CD4-positive, alpha-beta T cell treated with Interferon alpha-2 for 1 hour (primary cell): ENCODE measurements at places on chromosomes 1 and 21.

DNA sequence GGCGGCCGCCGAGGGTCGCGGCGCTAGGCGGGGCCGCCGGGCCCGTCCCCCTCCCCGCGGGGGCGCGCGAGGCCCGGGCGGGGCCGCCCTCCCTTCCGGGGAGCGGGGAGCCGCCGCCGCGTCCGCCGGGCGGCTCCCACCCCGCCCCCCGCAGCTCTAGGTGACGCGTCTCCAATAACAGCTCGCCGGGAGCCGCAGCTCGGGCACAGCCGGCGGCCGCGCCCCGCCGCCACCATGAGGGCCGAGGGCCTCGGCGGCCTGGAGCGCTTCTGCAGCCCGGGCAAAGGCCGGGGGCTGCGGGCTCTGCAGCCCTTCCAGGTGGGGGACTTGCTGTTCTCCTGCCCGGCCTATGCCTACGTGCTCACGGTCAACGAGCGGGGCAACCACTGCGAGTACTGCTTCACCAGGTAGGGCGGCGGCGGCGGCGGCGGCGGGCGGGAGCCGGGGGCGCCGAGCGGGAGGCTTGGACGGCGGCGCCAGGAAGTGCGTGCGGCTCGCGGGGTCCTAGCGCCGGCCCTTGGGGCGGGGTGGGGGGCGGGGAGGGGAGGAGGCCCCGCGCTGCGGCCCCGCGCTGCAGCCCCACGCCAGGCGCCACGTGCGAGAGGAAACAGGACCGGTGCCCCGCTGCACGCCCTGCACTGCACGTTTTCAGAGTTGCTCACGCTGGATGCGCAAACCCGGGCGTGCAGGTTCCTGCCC is at the start of gene SMYD2:
SMYD2 (plus strand) TSS at position 139 of the 699 bp plus-strand sequence; CDS start at position 235, 96 bp downstream.
- DNase-seq, result peak; percentile 51

DNA sequence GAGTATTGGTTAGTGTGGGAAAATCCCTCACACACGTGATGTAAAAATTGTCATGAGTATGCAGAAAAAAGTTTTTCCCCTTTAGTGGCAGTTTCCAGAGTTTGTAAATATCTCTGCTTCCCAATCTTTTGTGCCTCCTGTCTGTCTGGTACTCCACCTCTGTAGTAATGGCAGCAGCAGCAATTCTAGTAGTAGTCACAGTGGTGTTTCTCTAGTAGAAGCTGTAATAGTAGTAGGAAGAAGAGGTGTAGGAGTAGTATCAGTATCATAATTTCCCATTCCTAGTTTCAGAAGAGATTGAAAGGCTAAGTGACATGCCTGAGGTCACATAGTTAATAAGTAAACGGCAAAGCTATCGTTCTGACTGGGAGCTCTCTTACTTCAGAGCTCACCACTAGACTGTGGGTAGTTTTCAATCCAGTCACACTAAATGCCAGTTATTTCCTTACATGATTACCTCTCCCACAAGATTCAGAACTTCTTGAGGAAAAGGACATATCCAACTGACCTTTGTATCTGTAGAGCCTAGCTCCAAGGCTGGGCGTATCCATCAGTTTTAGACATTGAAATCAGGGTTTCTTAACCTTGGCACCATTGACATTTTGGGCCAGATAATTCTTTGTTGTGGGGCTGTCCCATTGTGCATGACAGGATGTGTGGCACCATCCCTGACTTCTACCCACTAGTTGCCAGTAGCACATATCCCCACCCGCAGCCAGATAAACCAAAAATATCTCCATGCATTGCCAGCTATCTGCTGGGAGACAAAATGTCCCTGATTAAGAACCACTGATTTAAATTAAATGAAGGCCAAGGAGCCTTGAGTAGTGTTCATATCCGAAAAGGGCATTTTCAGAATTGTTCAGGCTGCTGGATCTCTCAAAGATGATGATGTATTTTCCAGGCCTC is 135.9 kb downstream of the FGGY start:
- DNase-seq, result no peak

- no peak for DNase-seq
Measured at GRCh38 chr1:164709126-164709525, 150.1 kb downstream of the PBX1 start.

GRCh38 chr1:246597340-246597739 is 31.1 kb downstream of the CNST start:
- DNase-seq, result no peak

- DNase-seq, result no peak
Measured at GRCh38 chr1:43968348-43968948, 1.4 kb upstream of the DPH2 start.

DNA sequence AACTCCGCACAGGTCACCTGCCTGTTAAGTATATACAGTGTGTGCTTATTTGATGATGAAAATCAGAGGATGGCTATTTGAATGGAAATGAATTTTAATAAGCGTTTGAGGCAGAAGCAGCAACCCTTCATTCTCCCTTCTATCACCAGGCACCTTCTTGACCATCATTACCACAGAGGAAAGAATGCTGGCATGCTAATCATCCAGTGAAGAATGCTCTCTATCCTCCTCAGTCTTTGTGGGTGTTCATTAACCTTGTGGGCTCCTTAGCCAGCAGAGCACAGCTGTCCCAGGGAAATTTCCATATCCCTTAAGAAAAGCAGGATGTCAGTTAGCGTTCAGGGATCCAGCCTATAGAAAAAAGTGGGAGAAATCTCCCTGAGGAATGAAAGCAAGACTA is 428.0 kb upstream of the CAMK1G start:
- no peak for DNase-seq

- DNase-seq, result no peak
Measured at GRCh38 chr1:1628754-1629429, 3.1 kb upstream of the MMP23B start.

- DNase-seq, result no peak
Measured at GRCh38 chr1:73901738-73902137, 296.2 kb downstream of the LRRIQ3 start.

DNA sequence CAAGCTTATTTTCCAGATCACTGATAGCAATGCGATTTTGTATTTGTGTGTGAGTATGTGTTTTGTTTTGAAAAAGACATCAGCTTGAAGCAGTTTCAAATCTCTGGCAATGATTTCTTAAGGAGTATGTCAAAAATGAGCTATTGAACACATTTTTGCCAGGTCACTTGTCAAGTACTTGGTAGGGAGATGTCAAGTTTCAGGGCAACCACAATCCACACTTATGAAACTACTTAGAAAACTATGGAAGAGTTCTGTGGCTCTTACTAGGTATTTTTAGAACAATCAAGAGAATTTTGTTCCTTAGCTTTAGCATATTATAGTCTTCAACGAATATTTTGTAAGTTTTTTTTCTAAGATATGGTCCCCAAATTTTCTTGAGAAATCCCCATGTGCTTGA is 318.8 kb upstream of the ZRANB2 start:
- DNase-seq, result no peak

GRCh38 chr1:30868833-30869435 is 39.6 kb downstream of the SDC3 start:
- DNase-seq, result no peak

DNA sequence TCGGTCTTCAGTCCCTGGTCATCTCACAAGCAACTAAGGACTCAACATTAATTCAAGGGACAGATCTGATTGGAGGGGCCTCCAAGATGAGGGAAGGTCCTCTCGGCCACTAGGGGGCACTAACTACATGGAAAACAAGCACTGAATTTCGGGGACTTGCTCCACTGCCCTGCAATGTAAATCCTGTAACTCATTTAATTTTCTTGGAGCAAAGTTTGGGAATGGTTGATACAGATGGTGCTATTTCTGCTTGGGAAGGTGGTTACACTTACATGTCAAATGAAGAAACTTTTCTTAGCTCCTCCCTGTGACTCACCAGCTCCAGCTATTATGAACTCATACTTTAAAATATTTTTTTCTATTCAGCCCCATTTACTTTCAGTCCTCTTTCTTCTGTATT is 97.4 kb upstream of the KCNJ15 start:
- peak; percentile 51 for DNase-seq

DNA sequence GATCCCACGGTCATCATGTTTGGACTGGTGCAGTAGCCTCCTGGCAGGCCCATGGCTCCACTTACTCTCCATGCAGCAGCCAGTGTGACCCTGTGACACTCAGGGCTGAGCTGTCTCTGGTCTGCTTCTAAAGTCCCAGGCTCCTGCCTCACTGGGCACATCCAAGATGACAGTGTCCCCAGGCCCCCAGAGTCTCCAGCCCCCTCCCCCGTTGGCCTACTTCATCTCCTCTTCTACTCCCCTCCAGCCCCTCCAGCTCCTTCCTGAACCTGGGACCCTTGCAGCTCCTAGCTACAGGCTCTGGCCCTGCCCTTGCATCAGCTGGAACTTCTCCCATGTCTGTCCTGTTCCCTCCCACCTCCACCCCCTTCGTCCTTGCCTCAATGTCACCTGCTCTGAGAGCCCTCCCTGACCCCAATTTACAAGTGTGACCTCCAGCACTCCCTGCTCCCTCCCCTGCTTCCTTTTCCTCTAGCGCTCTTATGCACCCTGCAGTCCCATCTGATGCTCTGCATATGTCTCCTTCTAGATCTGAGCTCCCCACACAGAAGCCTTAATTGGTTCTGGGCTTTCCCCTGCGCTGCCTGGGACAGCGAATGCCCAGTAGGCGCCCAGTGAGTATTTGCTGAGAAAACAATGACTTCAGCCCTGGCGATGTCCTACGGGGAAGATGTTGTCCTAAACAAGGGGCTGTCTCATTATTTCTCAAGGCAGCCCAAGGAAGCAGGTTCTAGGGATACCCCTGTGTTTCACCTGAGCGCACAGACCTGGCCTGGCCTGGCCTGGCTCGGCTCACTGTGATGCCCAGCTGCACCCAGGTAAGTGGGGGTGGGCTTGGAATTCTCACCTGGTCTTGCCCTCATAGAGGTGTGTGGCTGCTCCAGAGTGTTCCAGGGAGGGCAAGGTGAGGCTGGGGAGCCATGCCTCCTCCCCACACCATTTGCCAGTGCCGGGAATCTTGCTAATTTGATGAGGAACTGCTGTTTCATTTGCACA is 600.6 kb downstream of the PTPRU start:
- no peak for DNase-seq

DNA sequence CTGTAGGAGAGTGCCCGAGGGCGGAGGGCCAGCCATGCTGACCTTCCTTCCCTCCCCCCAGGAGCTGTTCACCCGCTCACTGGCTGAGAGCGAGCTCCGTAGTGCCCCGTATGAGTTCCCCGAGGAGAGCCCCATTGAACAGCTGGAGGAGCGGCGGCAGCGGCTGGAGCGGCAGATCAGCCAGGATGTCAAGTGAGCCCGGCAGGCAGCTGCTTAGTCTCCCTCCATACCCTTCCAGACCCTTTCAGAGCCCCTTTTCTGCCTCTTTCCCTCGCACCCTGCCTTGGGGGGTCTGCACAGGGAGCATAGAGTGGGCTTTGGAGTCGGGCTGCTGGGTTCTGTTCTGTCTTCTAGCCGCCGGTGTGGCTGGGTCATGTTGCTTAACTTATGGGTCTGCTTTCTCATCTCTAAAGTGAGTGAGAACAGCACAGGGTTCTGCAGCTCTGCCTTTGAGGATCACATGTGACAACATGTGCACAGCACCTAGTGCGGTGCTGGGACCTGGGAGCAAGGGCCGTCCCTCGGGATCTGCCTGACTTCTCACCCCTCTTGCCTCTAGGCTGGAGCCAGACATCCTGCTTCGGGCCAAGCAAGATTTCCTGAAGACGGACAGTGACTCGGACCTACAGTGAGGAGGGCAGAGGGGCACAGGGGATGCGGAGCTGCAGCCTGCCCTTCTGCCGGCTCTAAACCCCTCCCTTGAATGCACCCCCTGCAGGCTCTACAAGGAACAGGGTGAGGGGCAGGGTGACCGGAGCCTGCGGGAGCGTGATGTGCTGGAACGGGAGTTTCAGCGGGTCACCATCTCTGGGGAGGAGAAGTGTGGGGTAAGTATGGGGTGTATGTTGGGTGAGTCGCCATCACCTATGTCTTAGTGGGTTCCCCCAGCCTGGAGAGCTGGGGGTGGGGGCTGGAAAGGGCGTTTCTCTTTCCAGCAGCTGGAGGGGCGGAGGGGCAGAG is 6.2 kb downstream of the AMPD2 start:
- no peak for DNase-seq

- no peak for DNase-seq
Measured at GRCh38 chr1:153849487-153850185, 73.1 kb downstream of the GATAD2B start.

- DNase-seq, result no peak
Measured at GRCh38 chr1:169475806-169476387, 9.8 kb downstream of the SLC19A2 start.

DNA sequence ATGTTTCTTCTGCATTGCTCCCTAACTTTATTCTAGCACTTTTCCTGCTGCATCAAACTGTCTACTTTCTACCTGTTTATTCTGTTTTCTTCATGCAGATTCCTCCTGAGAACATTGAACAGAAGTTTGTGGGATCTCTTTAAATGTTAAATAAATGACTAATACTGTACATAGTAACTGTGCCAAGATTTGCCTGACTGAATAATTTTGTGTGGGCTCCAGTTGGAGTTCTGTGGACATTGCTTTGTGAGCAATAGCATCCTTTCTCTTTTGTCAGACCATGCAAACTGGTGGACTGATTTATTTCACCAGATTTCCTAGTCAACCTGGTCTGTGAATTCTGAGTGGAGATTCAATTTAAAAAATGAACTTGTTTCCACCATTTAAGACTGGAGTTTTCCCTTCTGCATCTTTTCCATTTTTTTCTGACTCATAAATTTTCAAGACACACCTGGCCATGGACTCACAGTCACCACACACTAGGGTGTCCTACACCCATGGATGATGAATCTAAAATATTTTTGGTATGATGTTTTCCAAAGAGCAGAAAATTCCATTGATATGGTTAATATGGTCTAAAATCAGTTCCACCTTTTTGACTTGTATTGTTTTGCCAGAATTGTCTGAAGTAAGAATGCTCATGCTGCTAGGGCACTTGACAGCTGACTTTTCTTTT is 140.7 kb upstream of the SPAG17 start:
- DNase-seq, result no peak

- DNase-seq, result no peak
Measured at GRCh38 chr1:67677408-67677807, 7.6 kb upstream of the GADD45A start.

DNA sequence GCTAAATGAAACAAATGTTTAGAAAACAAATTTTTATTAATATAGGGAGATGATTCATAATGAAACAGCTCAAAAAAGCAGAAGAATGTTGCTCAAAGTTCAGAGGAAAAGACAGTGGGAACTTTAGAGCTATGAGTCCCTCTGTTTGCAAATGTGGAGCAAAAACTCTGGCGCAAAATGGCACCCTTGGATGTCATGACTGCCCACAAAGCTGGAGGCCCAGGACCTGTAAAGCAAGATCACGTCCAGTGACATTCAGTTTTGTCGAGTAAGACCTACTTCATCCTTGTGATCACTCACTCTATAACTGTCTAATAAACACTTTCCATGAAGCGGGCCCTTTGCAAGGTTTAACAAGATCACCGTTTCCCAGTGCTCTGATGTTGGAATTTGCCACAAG is 9.1 kb upstream of the EXO1 start:
- DNase-seq, result no peak

GRCh38 chr1:172489847-172490246 is 43.1 kb upstream of the SUCO start:
- DNase-seq, result no peak

GRCh38 chr1:169142129-169142528 is 35.6 kb downstream of the ATP1B1 start:
- DNase-seq, result no peak

DNA sequence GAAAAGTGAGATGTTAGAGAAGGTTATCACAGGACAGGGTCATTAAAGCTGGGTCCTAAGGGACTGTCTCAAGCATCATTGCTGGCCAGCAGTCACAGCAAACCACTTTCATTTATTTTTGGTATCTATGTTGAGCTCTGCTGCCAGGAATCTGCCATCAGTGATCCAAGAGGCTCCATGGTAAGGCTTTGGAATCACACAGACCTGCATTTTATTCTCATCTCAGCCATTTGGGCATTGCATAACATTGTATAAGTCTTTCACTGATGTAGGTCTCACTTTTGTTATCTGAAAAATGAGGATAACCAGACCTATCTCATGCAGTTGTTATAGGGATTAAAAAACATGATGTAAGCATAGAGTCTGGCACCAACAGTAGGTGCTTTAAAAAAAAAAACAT is 77.5 kb downstream of the OMA1 start:
- DNase-seq, result no peak
